ENCODE measurements at places on chromosomes 7 and 10.

- DNase-seq: no peak
These were observed 131.3 kb downstream of the LHPP start for GRCh38 chr10:124592736-124593430.

DNA sequence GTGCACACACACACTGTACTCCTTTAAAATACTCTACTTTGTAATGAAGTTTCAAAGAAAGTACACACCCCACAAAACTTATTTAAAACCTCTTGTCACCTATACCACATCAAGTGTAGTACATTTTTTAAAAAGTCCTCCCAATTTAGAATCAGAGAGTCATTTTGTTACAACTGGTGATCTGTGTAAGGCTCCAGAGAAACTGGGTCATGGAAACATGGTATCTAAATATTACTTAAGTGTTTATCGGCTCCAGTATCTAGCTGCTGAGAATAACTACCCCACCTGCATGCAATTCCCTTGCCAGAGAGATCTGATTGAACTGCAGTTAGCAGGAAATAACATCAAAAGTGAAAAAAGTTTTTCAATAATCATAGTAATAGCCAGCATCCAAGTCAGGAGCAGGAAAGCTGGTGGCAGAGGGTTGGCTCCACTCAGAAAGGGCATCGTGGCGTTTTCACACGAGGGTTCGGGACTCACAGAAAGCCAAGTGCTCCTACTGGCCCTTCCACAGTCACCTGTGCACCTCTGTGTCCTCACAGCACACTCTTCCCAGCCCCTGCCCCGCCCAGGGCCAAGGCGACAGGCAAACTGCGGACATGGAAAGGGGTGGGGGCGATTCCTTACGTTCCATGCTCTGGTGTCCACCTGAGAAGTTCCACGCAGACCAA lies 6.5 kb downstream of the RGS10 start:
- no peak for DNase-seq

- no peak for DNase-seq
These were observed 47.0 kb downstream of the AMZ1 start for GRCh38 chr7:2734751-2735571.

GRCh38 chr10:69600761-69601330 lies 27.6 kb upstream of the NEUROG3 start:
- no peak for DNase-seq

DNA sequence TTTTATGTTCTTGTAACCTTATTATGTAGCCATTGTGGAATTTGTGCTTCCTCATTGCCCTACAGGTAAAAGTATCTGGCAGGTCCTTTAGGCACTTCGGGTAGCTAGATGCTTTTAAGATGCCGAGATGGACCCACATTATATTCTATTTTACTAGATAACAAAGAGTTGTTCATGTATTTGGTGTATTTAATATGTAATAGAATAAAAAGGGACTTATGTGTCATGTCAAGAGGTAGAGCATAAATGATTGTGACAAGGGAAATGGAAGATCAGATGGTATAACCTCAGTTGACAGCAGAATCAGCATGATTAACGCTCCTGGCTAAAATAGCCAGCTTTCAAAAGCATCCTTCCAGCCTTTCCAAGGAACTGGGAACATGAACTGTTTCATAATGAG lies 50.6 kb downstream of the NPY start:
- no peak for DNase-seq

GRCh38 chr10:46223064-46223480 lies 63.7 kb upstream of the ANTXRL start:
- no peak for DNase-seq

DNA sequence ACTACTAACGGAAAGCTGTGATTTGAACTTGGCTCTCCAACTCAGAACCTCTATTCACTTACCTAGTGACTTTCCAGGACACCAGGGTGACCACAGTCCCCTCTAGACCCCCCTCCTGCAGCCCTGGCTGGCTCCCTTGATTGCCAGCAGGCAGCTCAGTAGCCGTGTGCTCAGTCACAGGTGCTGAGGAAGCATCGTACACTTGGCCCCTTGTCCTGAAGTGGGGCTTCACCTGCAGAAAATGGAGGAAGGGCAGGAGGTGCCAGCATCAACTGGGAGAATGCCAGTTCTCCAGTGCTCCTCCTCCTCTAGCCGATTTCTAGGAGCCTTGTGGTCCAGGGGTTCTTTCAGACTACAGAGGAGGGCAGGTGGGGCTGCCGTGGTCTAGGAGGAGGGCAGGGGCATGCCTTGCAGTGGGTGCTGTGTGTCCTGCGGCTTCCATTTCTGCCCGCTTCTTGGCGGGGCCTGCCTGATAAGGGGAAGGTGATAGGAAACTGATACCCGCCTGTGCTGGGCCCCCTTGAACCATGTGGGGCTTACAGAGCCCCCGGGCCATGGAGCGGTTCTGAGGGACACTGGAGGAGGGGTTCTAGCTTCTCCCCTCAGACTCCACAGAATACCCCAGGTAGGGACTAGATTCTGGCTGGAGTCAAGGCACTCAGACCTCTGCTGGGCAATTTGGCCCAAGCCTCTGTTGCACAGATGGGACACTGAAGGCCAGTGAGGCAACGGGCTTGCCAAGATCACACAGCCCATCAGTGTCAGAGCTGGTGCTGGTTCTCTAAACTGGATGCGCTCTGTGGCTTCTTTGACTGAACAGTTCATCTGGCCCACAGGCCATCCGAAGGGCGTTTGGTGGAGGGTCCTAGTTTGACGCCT lies 14.0 kb downstream of the FAM241B start:
- DNase-seq: no peak

DNA sequence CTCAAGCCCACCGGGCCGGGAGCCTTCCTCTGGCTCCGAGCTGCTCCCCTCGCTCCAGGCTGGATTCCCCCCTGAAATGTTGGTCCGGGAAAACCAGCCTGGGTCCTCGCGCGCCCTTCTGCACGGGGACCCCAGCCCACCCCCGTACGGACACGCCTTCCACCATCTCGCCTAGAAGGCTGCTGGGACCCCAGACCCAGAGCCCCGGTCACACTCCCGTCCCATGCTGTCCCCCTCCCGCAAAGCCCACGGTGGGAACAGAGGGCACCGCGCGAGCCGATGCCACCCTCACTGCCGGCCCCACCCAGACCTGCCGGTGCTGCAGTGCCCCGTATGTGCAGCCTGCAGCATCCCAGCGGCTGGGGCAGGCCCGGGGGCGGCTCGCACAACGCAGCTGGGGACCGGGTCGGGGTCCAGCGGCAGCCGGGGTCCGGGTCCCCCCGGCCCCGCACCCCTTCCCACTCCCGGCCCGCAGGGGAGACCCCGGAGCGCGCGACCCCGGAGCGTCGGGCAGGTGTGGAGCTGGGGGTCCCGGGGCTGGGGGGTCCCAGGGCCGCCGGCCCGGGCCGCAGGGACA lies 871 bp downstream of the SPOCK2 start:
- DNase-seq: no peak

- peak; percentile 57 for DNase-seq
These were observed 188.6 kb downstream of the DIP2C start for GRCh38 chr10:500876-501275.

DNA sequence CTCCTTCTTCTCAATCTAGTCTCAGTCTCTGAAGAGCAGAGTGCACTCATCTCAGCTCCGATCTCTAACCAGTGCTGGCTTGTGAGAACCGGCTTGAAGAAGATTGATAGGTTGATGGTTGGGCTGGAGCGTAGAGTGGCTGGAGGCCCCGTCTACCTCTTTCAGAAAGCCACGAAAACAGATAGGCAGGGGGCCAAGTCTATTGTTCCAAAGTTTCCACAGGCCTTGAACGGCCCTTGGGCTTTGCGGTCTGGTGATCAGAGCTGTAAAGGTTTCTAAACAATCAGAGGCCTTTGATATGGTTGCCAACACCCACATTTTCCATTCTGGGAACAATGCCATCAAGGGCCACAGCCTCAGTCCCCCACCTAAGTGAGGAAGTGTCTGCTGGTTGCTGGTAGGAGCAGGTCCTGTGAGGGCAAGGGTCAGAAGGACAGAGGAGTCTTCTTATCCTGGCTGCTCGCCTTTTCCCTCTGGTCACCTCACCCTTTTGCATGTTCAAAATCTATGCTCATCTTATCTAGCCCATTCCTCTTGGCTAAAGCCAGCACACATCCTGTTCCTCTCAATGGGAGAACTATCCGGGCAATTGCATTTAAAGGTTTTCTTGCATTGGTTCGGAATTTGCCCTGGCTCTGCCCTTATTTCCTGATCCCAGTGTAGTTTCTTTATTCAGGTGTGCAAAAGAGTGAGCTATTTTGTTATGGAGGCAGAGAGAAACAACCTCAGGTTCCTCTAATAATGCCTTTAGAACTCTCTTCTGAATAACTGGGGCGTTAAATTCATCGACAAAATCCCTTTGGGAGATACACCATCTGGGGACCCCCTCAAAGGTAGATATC lies 70.3 kb upstream of the KMT2E start:
- DNase-seq: peak; percentile 52

- DNase-seq: no peak
These were observed 656.0 kb downstream of the CNTNAP2 start for GRCh38 chr7:146772601-146773000.

- DNase-seq: no peak
These were observed 122.0 kb downstream of the TPK1 start for GRCh38 chr7:144713850-144714249.

DNA sequence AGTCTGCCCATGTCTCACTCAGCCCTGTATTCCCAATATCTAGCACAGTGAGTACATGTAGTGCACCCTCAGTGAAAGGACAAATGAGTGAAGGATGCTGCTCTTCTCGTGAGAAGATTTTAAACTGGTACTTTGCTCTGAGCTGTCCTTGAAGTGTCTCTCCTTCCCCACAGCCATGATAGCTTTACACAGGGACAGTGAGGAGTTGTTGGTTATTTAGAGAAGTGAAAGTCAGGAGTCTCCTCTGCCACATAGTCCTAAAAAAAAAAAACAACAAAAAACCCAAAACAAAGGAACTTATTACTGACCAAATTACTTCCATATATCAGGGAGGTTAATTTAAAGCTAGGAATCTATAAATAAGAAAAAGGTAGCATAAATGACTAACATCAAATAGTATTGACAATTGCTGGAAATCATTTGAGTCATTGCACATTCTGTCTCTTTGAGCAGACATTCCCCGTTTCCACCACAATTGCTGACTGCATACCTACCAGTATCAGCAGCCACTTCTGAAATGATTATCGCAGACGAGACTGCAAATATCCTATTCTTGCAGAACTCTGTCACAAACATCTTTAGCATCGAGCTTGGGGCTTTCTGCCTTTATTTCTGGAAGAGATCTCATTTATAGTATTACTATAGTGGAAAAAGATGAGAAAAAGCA lies 202.1 kb downstream of the PTEN start:
- no peak for DNase-seq

- no peak for DNase-seq
These were observed 305.2 kb upstream of the ETV1 start for GRCh38 chr7:14294637-14295036.

DNA sequence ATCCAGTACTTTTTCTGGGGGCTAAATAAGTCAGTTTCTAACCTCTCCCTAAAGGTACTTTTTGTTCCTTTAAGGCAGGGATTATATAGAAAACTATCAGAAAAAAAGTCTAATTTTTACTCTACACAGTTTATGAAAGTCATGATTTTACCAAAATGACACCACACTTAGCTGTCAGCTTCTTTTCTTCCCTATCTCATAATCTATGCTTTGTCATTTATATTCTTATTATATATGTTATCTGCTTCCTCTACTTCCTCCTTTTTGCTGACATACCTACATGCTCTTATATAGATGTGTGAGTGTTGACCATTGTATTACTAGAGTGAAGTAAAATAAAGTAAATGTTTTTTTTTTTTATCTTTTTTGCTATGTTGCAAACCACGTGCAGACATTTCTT lies 203.9 kb upstream of the CHRM2 start:
- DNase-seq: no peak

DNA sequence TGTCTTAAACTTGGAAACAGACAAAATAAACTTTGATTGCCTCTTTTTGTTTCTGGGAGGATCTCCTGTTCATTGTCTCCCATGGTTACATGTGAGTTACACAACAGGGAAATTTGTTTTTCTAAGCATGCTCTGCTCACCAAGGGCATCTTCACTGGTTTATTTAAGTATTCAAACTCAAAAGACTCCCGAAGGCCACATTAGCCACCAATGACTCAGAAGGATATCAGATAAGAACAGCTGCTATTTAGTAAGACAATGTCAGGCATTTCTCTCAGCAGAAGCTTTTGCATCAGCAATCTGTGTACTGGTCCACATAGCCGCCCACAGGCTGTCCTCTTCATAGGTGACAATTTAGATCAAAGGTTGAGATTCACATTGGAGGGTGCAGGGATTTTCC lies 19.3 kb downstream of the OR6B1 start:
- peak; percentile 98 for DNase-seq

DNA sequence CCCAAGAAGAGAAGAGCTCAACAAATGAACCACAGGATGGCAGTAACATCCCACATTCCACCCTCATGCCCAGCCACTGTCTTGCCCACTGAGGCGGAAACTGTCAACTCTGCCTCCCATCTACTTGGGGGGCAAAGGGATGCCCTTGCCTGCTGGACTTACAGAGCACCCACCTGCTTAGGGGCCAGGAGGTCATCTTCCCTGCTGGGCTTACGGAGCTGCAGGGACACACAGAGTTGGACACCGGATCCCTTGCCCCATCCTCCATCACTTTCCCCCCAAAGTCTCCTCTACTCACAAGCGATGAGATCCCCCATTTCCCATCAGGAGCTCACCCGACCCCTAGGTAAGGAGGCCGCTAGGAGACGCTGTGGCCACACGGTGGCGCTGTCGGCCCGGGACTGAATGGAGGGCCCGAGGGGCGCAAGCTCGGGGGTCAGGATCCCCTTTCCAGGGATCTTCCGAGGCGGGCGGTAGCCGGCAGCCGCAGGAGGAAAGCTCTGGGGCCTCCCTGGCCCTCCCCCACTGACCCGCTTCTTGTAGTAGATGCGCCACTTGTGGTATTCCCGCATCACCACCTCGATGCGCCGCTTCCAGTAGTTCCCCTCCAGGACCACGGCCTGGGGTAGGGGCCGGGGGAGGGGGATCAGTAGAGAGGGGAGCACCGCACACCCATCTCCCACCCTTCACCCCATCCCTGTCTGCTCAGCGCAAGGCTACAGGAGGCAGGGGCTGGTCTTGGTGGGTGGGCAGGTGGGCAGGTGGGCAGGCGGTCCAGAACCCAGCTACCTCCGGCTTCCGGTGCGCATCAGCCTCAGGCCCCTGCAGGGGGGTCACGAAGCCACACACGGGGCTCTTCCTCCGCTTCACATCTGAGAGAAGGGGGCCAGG lies 17.3 kb downstream of the MLXIPL start:
- peak; percentile 13 for DNase-seq

DNA sequence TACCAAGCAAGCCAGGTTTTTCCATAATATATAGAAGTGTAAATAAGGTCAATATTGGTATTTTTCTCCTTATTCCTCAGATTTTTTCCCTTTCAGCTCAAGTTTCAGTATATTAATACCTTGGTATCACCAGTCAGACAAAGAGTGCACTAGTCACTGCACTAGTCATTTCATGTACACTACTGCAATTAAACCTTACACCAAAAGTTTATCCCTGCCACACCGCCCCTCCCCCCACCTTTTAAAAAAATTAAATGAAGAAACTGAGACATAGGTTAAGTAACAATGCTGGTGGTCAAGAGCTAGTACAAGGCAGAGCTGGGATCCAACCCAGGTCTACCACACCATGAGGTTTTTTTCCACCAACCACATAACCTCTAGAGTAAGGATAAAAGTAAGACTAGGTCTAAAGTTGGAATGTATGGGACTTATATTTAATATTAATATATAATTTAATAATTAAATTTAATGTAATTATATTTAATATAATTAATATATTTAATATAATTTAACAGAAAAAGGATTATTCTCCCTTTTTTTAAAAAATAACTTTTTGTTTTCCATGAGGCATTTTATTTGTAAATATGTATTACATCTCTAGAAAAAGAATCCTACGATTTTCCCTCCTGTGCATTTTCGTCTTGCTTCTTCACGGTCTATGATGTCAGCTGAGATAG lies 68.5 kb downstream of the NT5C2 start:
- DNase-seq: no peak
